ENCODE measurements at places on chromosomes 16 and 17.

- no peak for DNase-seq
Observed at GRCh38 chr16:89038811-89039735, 54.6 kb upstream of the ACSF3 start.

DNA sequence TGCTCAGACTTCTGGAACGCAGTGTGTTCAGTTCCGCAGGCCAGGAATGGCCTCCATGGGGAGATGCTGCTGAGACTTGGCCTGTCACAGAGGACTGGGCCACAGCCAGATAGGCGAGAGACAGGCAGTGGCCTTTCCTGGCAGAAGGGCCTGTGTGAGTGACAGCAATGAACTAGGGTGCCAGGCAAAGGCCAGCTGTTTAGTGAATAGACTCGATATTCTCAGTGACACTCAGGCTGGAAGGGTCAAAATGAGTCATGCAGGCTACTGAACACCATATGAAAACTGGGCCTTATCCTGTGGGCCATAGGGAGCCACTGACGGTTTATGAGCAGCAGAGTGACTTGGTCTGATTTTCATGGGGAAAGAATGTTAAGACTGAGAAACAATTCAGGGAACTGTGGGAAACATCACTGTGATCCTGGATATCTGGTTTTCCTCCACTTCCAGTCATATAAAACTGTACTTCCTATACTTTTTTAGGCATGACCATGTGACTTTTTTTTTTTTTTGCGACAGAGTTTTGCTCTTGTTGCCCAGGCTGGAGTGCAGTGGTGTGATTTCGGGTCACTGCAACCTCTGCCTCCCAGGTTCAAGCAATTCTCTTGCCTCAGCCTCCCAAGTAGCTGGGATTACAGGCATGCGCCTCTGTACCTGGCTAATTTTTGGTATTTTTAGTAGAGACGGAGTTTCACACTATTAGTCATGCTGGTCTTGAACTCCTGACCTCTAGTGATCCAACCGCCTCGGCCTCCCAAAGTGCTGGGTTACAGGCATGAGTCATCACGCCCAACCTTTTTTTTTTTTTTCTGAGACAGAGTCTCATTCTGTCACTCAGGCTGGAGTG is 5.2 kb upstream of the NUBP1 start:
- peak; percentile 40 for DNase-seq

DNA sequence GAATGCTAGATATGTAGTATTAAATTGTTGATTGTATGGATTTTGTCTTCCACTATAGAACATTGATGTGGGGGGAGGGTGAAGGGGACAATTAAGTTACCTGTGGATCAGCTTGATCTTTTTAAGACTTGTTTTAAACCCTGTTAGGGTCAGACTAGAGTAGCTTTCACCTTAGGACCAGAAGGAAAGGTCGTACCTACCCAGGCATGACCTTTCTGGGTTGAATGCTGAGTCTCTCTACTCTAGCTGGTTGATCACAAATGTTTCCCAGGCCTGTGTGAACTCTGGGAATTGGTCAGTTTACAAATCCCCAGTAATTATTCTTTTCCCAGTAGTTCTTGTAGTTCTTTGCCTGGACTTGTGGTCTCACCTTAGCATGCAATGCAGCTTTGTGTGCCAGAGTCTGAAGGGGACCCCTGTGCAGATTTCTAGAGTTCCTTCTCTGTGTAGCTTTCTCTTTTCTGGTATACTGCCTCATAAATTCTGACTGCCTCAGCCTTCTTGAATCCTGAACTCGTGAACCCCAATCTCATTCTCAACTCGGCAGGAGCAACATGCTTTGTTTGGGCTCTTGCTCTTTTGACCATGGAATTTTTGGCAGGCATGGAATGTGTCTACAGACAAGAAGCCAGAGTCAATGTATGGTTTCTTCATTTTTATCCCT is 54.1 kb downstream of the VMP1 start:
- DNase-seq: no peak

GRCh38 chr17:27525316-27525715 is 69.1 kb downstream of the KSR1 start:
- DNase-seq: no peak

DNA sequence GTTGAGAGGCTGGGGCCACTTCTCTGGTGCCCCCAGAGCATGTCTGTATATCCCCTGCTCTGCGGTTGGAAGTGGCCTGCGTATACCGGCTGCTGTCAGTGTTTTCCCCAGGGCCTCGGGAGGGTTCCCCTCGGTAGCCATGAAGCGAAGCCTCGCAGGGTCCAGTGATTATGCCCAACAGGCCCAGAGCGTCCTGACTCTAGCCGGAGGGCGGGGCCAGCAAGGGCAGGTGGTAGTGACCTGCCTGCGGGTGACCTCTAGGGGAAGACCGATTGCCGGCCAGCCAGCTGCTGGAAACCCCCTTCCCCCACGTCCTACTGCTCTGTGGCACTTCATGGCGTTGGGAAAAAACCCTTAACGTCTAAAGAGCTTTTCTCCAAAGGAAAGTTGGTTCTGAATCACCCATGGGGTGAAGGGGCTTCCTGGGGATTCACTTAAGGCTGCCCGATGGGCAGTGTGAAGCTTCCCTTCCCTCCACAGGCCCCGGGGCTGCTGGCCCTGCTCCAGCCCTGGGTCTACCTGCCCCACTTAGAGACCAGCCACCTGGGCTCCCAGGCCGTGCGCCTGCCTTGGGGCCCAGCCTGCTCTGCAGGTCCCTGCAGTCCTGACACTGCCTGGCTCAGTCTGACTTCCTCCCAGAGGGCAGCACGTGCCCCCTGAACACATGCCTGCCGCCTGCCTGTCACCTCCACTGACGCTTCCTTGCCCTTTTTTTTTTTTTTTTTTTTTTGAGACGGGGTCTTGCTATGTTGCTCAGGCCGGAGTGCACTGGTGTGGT is 72.8 kb downstream of the SOCS1 start:
- no peak for DNase-seq

DNA sequence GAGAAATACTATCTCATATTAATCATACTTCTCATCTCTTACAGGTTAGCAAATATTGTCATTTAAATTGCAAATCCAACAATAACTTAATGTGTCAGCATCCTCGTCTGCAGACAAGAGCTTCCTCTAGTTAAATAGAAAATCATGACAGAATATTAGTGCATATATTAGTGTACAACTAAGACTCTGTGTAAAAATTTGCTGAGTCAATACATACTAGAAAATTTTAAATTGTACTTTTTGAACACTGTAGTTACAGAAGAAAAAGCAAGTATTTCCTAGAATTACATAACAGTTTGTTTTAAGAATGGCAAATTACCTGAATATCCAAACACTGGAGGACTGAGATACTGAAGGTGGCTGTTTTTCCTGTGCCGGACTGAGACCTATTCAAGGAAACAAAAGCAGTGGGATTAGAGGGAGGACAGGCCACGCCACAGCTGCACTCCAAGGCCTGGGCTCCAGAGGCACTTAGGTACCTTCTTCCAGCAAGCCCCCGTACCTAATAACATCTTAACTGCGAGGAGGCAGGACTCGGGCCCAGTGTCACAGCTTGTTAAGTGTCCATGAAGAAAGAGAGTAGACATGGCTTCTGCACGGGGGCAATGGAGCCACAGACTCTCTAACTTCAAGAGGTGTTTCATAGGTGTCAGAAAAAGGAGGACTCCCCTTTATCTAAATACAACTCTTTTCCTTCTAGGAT is 5.3 kb downstream of the EIF4A3 start:
- no peak for DNase-seq

DNA sequence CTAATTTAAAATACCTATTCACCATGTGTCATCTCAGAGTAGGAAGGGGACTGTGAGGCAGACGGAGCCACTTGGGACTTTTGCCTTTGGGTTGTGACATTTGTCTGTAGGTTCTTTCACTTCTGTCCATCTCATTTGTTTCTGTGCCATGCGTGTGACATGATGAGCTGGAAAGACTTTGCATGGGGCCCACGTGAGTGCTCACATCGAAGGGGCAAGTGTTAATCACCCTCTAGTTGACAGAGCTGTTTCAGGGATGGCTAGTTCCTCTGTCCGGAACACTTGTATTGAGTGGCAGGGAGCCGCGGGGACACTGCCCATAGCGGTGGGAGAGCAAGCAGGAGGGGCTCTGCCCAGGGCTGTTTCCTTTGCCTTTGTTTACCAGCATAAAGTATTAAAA is 112.0 kb downstream of the RPTOR start:
- no peak for DNase-seq

DNA sequence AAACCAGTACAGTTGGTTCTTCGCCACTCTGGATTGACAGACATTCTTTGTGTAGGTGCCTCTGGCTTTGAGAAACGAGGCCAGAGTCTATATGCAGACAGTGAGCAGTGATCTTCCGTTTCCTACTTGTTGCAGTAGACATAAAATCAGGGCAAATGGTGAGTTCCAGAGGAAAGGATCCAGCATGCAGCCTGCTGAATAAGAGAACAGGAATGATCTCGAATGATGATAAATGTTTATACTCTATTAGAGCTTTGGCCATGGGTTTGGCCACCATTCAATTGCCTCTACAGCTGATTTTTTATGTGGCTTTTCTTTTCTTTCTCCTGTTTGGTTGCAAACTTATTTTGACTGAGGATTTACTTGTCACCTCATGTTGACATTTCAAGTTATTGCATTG is 286.7 kb downstream of the IRX3 start:
- DNase-seq: no peak

GRCh38 chr16:1309888-1310831 is 724 bp downstream of the UBE2I start:
- DNase-seq: peak; percentile 63

DNA sequence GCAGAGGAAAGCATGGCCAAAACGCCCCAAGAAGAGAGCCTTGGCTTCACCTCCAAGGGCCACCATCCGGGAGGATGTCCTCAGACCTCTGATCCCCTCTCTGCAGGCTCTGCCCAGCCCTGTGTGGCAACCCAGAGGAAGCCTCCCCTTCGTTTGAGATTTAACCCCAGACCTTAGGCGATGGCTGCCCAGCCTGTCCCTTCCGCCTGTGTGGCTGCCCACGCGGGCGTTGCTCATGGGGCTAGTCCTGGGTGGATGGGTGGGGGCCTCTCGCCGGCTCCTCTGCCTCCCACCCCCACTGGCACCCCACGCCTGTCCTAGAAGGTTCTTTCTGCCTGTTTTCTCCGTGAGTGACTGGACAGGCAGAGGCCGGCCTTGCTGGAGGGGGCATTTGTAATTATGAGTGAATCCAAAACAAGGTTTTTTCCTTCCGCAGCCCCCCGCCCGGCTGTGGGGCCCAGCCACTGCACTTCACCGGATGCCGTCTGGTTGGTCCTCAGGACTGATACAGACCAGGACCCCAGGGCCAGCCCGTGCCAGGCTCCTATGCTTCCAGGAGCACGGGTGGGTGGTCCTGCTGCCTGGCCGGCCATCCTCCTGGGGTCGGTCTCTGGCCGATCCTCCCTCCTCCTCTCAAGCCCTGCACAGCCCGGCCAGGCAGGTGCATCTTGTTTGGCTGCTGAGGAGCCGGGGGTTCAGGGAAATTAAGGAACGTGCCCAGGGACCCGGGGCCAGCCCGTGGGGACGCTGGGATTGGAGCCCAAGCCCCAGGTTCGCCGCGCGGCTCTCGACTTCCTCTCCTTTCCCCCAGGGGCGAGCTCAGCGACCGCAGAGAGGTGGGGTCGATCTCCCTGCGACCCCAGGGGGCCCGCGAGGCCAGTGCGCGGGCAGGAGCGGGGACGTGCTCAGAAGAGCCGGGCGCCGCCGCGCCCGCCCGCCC is at the start of gene TMEM235:
TMEM235 (plus strand) TSS at position 636 of the 940 bp plus-strand sequence. CDS start 393 bp downstream, outside the sequence.
- DNase-seq: no peak

DNA sequence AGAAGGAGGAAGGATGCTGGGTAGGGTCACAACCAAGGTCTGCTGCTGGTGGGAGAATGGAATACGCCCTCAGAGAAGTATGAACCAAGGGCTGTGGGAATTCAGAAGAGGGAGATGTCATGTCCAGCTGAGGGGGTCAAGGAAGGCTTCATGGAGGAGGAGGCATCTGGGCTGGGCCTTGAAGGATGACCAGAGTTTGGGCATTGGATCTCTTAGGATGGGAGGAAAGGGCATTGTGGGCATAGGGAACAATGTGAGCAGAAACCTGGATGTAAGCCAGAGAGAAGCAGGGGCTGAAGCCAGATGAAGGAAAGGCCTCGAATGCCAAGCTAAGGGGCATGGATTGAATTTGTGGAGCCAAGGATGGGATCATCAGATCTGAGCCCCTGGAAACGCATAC is 49.2 kb upstream of the MAP3K14 start:
- DNase-seq: no peak

- no peak for DNase-seq
Observed at GRCh38 chr16:2027024-2028010, 615 bp downstream of the NHERF2 start.

DNA sequence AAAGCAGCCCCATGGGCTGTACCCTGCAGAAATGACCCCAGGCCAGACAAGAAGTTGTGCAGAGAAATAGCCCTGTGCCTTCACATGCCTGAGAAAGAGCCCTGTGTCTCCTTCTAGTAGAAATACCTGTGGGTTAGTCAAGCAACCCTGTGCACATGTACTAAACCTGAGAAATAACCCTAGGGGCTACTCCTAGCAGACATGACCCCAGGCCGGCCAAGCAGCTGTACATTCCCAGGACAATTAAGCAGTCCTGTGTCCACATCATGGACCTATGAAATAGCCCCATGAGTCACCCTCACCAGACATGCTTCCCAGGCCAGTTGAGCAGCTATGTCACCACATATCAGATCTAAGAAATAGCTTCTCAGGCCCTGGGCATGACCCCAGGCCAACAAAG is 519.7 kb upstream of the CA10 start:
- no peak for DNase-seq

DNA sequence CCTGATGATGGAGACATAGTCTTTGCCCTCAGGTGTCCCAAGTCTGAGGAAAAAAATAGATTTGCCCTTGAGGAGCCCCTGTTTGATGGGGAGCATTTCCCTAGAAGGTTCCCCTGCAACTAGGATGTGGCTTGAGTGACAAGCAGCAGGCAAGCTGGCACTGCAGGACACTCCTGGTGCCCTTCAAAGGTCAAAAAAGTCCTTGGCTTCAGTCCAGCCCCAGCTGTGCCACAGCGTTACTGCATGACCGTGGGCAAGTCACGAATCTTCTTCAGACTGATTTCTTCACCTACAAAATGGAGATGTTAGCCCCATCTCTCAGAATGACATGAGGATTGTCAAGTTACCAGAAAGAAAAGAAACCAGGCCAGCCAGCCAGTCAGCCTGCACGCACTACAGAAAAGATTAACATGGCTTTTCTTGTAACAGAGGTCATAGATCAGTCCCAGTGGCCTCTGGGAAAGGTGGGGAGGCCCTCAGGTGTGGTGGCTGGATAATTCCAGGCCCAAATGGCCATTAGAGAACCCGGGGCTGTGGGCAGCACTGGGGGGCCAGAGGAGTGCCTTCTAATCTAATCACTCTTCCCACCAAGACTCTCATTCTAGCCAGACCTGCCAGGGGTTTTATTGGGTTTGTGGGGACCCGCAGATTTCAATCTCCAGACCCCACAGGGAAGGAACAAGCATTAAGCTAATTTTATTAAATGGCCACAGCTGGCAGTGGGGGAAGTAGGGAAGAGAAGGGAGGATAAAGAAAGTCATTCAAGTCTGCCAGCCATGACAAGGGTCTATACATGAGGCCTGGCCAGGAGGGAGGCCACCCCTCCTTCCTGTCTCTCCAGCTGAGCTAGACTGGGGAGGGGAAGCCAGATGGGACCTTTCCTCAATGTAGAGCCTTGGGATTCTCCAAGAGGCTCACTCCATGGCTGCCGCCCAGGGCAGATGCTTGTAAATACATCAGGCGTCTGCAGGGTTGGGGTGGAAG is 9.7 kb upstream of the KIF18B start:
- DNase-seq: no peak

Measured in stimulated activated CD4-positive, alpha-beta T cell treated with anti-CD3 and anti-CD28 coated beads, Interleukin-4, amount 100 ng/mL, for 1 hour (primary cell).